ENCODE measurements at places on chromosomes 2 and 18.

DNA sequence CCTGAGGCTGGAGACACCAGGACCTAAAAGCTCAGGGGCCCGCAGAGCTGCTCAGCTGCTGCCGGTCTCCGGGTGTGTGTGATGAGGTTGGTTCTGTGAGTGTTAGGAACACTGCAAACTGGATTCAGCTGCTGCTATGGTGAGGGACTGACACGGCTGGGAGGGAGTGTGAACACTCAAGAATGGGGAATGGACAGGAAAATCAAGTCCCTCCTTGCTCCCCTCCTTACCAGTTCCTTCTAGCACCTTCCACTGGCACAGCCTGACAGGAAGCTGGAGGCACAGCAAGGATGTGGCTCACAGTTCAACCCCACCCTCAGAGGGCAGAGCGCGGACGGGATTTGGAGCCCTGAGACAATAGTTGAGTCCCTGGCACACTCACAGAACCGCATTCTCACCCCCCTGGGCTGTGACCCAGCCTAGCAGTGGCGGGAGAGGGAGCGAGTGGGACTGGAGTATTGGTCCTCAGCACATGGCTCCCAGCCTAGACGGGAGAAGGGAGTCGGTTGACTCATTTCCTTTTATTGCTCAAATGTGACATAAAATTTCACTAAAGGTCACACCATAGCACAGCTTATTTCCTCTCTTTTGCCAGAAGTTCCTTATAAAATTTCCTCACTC is 42.5 kb downstream of the LRRC30 start:
- peak; percentile 68 for ATAC-seq

DNA sequence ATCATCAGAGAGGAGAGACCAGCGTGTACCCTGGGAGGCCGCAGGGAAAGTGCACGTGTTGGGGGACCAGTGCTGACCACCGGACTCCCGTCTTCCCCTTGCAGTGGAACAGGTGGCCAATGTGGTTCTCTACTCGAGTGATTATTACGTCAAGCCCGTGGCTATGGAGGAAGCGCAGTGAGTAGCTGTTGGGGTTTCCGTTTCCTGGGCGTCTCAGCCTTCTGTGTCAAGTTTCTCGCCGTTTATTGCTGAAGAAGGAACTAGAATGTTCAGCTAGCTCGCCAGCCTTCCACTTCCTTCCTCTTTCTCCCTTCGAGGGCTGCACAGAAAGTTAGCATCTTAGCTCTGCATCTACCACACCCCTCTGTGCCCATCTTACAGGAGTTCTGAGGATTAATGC is 22.8 kb upstream of the DGKD start:
- ATAC-seq = peak; percentile 65

GRCh38 chr2:29255004-29255403 is 139.8 kb downstream of the CLIP4 start:
- no peak for ATAC-seq

DNA sequence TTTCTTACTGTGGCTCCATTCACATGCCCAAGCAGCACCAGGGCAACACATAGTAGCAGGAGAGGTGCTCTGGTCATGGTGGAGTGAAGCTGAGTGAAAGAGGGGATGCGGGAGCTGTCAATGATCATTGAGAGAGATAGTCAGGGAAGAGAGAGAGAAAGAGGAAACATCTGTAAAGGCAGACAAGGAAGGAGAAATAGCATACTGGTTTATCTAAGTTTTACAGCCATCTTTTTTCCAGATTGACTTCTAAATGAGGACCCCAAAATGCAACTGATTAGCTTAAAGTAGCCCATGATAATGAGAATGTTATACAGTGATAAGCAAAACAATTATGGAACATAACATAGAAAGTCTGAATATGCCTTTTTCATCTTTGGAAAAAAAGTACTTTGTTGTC is at the start of gene C2orf66:
Gene C2orf66 (minus strand): TSS at position 96 of the 400 bp plus-strand sequence. CDS start 19 bp downstream, at position 77.
- ATAC-seq = no peak
